DMS53 (cell line): ENCODE measurements at places on chromosomes 7 and 10.
A peak's percentile ranks its signal among the peaks of the same experiment; 100 is the strongest.

DNA sequence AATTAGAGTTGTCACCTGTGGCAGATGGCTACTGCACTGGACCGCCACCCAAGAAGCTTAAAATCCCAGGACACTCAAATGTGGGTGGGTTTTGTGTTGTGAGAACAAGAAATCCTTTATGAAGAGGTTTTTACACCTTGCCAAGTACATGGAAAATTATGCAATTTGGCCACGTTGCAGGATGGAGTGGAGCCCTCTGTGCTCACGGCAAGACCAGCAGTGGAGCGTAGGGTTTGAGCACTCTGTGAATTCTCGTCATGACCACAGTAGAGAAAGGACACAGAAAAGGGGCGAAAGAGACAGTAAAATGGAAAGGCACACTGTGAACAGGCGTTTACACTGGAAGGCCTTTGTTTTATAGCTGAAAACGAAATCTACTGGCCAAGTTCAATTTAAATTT is 222.6 kb downstream of the ADARB2 start:
- no peak for DNase-seq

DNA sequence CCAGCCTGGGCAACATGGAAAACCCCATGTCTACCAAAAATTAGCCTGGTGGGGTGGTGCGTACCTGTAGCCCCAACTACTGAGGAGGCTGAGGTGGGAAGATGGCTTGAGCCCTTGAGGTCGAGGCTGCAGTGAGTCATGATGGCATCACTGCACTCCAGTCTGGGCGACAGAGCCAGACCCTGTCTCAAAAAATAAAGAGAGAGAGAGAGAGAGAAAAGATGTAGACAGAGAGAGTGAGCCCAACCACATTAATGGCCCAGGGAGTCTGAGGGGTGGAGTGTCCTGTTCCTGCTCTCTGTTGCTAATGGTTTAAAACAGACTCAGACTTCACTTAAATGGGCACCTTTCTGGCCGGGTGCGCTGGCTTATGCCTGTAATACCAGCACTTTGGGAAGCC is 455.7 kb upstream of the GALNT17 start:
- no peak for DNase-seq

DNA sequence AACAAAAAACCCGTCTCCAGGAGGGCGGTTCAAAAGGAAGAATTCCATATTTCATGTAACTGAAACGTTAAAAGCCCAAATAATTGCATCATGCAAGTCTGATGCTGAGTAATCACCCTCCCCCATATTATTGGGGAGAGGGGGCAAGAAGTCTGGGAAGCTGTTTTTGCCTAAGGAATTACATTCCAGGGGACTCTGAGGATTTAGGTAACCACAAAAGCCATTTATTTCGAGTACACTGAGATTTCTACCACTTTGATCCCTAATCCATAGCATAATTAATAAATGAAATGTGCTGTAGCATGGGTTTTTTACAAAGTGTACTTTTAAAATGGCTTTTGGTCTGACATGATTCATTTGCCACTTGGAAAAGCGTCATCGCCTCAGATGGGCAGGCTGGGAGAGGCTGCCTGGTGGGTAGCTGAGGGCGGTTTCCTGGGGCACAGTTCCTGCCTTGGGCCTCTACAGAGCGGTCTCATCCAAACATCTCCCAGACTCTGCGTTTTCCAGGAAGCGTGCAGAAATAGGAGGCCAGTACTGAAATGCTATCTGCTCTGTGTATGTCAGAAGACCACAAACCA is 106.5 kb downstream of the TCF7L2 start:
- DNase-seq, result no peak

DNA sequence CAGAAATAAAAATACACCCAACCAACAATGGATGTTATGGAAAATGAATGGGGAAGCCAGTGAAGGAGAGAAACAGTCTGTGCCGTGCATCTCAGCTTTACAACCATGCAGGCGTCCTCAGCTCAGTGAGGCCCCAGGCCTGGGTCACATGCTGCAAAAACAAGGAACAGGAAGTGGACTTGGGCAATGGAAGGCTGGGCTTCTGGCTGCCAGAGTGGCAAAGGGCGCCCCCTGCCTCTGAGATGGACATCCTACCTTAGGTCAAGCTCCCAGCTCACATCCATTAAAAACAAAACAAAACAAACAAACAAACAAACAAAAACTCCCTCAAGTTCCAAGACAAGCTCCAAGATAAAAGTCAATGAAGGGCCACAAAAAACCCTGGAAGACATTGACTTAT is 54.7 kb upstream of the AFAP1L2 start:
- peak; percentile 77 for DNase-seq

DNA sequence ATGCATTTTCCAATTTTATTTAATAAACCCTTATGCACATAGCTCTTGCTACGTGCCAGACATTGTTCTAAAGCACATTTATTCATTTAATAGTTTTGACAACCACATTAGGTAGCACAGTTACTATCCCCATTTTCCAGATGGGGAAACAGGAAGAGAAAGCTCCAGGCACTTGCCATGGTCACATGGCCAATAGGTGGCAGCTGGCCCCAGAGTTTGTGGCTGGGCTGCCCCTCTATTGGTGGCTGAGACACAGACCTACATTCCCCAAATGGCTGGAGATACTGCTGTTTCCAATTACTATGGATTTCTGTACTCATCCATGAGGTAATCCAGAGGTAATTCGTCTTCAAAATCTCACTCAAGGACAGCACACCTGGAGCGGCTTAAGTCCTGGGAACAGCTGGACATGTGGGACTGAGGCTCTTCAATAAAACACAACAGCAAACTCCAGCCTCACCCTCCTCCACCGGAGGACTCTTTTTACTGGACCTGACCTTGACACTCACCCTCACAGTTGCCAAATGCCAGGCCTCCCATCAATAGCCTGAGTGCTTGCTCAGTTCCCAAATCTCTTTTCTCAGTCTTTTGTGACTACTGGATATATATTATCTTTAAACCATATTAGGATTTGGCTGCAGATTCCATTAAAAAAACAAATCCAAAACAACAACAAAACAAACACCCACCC is 106.1 kb downstream of the CLEC2L start:
- no peak for DNase-seq

- DNase-seq, result no peak
These were observed 2.2 kb downstream of the PDZD7 start for GRCh38 chr10:101028446-101029337.

GRCh38 chr10:110852255-110852896 is 19.4 kb upstream of the PDCD4 start:
- peak; percentile 76 for DNase-seq

GRCh38 chr7:45656431-45656830 is 82.3 kb downstream of the ADCY1 start:
- no peak for DNase-seq

GRCh38 chr10:110042891-110043290 is 35.1 kb downstream of the ADD3 start:
- DNase-seq, result no peak

- DNase-seq, result no peak
These were observed 3.8 kb downstream of the SHTN1 start for GRCh38 chr10:117001144-117001543.

DNA sequence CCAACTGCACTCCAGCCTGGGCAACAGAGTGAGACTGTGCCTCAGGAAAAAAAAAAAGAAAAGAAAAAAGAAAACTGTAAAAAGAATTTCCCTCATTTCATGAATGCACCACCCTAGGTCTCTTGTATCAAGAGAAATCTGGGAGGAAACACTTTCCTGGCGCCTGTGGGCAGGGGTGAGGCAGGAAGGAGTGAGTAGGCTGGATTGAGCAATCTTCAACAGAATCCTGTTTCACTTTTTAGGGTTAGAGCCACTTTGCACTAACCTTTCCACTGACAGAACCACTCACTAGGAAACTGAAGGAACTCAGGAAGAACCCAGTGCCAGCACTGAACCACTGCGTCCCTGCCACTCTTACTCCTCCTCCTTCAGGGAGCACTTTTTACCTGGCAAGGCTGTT is 282.1 kb downstream of the CCDC3 start:
- DNase-seq, result no peak

DNA sequence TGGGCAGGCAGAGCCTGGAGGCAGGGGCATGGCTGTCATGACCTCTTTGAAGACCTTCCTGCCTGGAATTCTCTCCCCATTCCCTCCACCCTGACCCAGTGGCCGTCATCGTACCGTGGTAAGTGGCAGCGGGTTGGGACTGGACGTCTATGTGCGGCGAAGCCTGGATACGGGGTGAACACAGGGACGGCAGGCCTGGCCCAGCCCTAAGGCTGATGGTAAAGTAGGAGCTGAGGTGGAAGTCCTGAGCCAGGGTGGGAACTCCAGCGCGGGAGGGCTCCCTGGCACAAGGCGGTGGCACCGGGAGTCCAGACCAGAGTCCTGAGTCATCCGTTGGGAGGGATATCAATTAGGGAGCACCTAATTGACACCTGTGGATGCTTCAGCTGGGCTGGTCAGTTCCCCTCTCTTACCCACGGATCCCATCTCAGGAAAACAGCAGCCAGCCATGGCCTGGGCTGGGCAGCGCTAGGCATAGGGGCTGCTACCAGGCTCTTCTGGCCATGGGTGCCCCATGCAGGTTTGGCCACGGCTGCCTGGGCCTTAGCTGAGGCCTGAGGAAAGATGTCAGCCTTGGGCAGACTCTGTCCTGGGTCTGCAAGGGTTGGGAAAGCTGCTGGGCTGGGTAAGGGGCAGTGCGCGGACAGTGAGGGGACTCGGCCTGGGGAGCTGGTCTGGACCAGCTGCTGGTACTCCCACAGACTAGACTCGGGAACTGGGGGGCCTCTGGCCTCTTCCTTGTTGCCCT is 3.3 kb downstream of the PPIF start:
- DNase-seq, result no peak

DNA sequence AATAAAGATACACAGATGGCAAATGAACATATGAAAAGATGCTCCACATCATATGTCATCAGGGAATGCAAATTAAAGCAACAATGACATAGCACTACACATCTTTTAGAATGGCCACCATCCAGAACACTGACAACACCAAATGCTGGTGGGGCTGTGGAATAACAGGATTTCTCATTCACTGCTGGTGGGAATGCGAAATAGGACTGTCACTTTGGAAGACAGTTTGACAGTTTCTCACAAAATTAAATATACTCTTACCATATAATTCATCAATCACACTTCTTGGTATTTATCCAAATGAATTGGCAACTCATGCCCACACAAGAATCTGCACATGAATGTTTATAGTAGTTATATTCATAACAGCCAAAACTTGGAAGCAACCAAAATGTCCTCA is 68.2 kb downstream of the NPSR1 start:
- DNase-seq, result peak; percentile 12

DNA sequence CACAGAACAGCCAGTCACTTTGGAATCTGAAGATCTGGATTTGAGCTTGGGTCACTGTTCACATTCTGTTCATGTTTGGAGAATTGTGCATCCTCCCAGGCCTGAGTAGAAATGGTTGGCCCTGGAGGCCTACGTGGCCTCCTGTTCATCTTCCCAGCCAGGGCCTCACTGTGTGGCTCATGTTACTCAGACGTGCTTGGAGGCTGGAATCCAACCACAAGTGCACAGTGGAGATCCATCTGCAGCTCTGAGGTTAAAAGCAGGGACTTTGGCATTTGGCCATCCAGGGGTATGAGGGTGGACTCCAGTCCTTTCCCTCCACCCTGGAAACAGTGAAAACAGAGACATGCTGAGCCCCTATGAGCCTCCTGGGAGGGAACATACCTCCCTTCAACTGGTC is 709.0 kb upstream of the IGFBP3 start:
- no peak for DNase-seq

DNA sequence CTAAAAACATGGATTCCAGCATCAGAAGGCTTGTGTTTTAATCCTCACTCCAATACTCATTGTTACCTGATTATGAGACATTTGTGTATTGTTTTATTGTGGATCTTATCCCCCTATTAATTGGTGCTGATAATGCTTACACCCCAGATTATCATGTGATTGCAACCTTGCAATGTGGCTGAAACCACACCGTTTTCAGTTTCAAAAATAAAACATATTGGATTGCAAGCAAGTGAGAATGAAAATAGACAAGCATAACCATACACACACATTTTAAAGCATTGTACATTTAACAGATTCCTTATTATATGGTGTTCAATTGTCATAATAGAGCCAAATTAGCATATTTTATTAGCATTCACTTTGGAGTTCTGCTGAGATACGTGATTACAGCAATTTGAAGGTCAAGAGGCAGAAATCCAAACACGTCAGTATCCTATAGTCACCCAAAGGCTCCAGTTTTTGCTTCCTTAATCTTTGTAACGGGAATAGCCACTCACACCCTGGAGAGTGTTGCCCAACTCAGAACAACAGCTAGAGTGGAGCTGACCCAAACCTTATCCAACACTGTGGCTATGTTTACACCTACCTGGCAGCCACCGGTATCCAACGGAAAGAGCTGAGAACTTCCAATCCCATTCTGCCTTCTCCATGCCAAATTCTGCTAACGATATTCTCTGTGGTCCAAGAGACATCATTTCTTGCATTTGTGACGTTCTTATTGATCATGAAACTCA is 317.1 kb upstream of the KLF6 start:
- DNase-seq, result no peak

GRCh38 chr7:106462914-106463482 is 178.2 kb upstream of the NAMPT start:
- no peak for DNase-seq

GRCh38 chr10:122546242-122546641 is 14.3 kb upstream of the DMBT1 start:
- no peak for DNase-seq

GRCh38 chr10:44950326-44951225 is 9.0 kb upstream of the RASSF4 start:
- no peak for DNase-seq

GRCh38 chr7:10211016-10211415 is 762.7 kb upstream of the PHF14 start:
- peak; percentile 68 for DNase-seq

DNA sequence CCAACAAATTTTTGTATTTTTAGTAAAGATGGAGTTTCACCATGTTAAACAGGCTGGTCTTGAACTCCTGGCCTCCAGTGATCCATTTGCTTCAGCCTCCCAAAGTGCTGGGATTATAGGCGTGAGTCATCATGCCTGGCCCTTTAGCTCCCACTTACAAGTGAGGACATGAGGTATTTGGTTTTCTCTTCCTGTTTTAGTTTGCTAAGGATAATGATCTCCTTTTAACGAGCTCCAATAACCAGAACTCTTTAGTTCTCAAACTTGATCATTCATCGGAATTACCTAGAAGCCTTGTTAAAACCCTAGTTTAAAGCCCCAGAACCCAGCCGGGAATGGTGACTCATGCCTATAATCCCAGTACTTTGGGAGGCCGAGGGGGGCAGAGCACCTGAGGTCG is 481.4 kb downstream of the TYW1 start:
- DNase-seq, result no peak

GRCh38 chr10:7687228-7687907 is 15.7 kb upstream of the ITIH2 start:
- peak; percentile 95 for DNase-seq
